ENCODE measurements at places on chromosomes 7 and 10.

- DNase-seq: no peak
These were observed 39.7 kb downstream of the DRGX start for GRCh38 chr10:49356181-49356580.

DNA sequence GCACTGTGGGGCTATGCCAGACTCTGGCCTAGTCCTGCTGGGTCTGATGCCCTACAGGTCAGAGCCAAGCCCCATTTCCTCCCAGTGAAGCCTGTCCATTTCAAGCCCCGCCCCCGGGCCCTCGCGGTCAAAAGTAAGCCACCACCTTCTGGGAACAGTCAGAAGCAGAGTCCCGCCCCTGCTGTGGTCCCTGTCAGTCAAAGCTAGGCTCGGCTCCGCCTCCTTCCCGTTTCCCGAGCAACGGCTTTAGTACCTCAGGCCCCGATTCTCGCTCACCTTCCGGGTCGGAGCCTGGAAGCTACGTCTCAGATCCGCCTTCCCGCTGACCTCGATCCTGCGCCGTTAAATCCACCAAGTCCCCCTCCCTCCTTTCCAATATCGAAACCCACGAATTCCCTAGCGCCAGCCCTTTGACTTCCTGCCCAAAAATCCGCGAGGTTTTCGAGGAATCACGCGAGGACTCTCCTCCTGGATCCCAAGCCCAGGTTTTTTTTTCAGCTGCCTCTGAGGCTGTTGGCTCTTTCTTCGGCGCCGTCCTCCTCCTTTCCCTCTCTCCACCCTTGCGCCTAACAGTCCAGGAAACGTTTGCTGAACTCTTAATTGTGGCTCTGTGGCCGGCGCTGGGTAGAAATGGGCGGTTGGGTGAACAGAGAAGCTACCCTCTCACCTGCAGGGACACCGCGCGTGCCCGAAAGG lies 11.8 kb downstream of the SFXN3 start:
- peak; percentile 96 for DNase-seq

- no peak for DNase-seq
These were observed 97.6 kb downstream of the CUX1 start for GRCh38 chr7:101915000-101915399.

GRCh38 chr7:159042103-159042502 lies 102.6 kb downstream of the VIPR2 start:
- no peak for DNase-seq

- no peak for DNase-seq
These were observed 7.7 kb downstream of the CCDC136 start for GRCh38 chr7:128799451-128799850.

- no peak for DNase-seq
These were observed 230.6 kb downstream of the REEP3 start for GRCh38 chr10:63751836-63752235.

DNA sequence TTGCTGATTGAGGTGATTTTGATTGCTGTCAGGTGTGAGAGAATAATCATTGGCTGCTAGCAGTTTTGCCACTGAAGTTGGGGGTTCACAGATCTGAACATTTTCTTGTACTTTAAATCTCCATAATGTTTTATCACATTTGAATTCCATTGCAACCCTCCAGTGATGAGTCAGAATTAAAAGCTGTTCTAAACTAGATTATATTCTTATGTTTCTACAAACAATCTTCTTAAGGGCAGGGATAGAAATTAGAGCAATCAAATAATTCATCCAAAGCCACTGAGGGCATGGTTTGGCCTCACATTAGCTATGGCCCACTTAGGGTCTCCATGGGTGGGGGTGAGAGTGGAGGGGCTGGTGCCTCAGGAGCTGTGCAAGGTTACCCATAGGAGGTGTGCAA lies 53.0 kb upstream of the RPA3 start:
- no peak for DNase-seq

DNA sequence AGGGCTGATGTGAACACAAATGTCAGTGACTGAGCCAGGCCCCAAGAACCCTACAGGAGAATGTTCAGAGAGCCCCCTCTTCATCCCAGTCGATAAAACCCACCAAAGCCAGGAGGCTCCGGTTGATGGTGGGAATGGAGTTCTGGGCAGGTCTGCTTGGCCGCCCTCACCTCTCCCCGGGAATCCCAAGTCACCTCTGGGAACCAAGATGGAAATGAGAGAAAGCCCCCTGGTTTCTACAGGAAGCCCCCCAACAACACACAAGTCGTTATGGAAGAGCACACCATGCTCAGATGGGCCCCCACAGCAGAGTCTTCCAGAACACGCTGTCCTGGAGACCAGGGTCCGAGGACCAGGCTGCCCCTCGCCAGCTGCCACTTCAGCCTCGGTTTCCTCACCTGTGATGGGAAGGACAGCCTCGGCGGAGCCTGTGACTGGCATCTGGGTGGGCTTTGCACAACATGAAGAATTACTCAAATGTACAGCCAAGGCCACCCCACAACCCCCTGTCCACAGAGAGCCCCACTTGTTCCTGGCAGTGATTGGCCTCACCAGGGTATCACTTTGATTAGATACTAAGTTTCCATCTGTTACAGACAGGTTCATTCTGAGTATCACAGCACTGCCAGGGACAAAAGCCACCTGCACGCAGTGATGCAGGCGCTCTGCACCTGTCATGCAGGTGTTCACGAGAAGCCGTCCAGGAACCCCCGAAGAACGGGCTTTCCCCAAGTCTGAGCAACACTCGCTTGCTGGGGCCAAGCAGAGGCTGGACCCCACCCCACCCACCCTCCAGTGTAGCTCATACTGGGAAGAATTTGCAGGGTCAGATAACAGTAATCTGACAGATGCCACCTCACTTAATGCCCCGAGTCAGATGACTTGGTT lies 57.6 kb downstream of the MKI67 start:
- no peak for DNase-seq

DNA sequence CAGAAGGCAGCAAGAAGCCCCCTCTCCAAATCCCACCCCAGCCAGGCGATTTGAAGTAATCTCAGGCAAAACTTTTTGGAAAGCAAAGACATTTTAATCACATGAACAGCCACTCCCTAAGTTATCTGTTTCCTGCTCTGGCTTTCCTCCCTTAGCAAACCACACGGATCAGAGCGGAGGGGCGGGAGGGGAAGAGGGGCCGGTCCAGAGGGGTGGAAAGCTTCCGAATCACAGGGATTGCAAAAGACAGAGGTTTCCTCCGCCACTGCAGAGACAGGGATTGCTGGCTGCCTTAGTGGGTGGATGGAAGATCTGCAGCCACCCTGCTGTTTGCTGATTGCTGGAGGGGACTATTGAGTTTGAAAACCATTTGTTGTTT lies 41.2 kb downstream of the ZCCHC24 start:
- no peak for DNase-seq

GRCh38 chr10:74034301-74034700 lies 36.4 kb downstream of the VCL start:
- no peak for DNase-seq

- no peak for DNase-seq
These were observed 44.1 kb upstream of the CPXM2 start for GRCh38 chr10:123935680-123936079.

DNA sequence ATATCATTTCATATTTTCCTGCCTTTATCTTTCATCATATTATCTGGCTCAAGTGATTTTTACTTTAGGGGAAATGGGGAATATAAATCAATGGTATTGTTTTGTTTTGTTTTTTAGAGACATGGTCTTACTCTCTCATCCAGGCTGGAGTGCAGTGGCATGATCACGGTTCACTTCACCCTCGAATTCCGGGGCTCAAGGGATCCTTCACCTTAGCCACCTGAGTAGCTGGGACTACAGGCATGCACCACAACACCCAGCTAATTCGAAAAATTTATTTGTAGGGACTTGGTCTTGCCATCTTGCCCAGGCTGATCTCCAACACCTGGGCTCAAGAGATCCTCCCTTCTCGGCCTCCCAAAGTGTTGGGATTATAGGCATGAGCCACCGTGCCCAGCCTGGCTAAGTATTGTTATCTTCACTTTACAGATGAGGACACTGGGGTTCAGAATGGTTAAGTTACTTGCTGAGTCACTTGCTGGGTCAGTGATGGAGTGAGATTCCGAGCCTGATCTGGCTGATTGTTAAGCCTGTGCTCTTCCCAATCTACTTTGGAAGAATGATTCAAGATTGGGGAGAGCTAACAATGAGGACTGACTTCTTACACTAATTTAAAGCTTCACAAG lies 3.7 kb upstream of the SLC16A9 start:
- no peak for DNase-seq

GRCh38 chr7:45151131-45151684 lies 6.4 kb upstream of the RAMP3 start:
- DNase-seq: no peak

GRCh38 chr10:110827410-110827809 lies 44.3 kb upstream of the PDCD4 start:
- DNase-seq: no peak

DNA sequence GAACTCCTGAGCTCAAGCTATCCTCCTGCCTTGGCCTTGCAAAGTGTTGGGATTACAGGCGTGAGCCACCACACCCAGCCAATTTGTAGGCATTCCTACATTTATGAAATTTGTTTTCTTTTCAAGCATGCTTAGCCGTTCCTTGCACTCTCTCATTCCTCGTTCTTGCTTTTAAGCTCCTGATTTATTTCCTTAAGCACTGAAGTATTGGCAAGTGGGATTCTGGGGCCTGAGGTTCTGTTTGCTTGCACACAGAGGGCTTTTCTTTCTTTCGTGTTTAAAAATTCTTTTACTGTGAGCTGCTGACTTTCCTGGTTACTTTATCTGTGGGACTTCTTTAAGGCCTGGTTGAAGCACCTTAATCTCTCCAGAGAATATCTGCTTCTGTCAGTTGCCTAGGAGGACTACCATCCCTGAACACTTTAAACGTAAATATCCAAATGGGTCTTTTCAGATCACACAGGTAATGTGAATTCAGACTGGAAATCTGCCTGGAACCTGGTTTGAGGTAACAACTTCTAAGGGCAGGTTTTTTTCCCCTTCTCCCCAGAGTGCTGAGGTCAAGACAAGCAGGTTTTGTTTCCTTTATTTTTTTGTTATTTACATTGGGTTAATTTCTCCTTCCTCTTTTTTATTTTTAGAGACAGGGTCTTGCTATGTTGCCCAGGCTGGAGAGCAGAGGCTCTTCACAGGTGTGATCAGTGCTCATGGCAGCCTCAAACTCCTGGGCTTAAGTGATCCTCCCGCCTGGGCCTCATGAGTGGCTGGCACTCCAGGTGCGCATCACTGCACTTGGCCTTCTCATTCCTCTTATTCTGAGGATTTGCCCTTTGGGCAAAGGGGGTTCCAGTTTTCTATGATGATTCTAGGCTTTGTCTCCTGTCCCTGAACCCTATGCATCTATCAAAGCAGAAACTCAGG lies 102.9 kb downstream of the PFKFB3 start:
- DNase-seq: no peak

DNA sequence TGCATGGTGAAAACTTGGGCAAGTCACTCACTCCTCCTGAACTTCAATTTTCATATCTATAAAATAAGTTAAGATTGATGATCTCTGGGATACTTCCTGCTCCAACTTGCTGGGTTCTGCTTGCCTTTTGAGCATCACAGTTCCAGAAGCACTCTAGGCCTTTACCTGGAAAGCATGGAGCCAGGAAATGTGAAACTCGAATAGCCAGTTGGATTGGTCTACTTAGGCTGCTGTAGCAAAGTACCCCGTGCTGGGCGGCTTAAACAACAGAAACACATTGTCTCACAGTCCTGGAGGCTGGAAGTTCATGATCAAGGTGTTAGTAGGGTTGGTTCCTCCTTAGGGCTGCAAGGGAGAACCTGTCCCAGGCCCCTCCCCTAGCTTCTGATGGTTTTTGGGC lies 64.5 kb downstream of the NAMPT start:
- DNase-seq: no peak

GRCh38 chr7:37598824-37599223 lies 84.7 kb upstream of the GPR141 start:
- DNase-seq: no peak

DNA sequence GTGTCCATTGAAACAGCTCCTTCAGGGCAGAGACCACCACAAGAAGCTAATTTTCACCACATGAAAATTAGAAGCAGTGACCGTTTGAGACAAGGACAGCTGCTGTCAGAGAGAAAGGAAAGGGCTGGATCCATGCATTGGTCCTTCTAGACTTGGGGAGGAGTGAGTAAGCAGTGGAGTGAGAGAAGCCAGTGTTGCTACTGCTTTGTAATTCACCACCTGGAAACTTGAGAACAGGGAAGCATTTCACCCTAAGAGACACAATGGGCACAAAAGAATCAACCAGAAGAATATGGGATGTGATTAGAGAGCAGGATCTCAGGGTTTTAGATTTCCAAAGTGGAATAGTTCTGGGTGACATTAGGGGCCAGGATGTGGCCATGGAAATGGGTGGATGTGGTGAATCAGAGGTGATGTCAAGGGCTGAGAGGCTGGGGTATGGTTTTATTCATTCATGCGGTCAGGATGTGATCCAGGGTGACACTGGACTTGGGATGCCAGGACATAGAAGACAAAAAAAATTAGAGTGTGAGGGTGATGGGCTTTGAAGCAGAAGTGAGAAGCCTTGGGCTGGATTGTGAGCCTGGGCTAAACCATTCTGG lies 61.6 kb downstream of the DENND11 start:
- no peak for DNase-seq

DNA sequence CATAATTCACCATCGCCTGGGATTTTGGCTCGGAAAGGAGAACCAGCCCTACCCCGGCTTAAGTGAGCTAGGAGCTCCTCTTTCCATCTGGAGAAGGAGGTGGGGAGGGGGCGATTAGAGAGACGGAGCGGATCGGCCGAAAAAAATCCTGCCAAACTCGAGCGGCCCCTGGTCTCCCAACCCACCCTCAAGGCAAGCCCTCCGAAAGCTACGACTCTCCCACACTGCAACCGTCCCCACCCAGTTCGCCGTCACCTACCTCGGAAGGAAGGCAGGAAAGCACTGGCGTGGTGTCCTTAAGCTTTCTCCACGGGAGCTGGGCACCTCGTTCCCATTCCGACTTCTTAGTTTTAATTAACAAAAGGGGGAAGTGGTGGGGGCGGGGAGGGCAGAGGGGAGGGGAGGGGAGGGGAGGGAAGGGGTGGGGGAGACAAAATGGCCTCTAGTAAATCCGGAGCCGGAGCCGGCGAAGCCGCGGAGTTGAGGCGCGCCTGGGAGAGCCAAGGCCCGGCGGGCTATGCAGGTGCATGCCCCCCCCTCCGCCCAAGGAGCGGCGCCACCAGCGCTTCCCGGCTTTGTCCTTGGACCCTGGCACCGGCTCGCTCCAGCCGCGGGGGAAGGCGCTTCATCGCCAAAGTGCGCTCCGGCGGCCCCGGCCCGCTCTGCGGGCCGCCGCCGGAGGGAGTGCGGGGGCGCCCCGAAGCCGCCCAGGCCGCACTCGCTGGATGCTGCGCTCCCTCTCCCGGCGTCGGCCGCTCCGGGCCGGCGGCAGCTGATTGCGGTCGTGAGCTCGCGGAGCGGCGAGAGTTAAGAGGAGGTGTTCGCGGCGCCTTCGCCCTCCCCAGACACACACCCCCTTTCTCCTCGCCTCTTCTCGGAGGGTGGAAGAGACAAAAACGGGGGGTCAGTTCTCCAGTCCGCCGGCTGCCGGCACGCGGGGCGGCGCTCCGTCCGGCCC lies at the start of gene LRRC4:
LRRC4 (minus strand) TSS at position 784 of the 958 bp plus-strand sequence. CDS start 797 bp downstream, outside the sequence.
- peak; percentile 48 for DNase-seq

DNA sequence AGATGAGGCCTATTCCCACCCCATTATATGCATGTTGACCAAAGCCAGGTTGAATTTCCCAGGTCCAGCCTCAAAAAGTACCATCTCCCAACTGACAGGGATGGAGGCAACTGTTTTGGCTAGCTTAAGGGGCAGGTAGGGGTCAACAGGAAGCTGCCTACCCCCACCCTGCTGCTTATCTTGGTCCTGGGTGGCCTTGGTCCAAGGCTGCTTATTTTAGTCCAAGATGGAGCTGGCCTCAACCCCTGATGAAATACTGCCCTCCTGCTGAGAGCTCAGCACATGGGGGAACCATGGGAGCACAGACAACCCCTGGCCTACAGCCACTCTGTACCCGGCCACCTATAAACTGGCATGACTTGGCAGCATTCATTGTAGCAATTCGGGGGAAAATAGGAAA lies 23.1 kb downstream of the MYO1G start:
- DNase-seq: no peak

GRCh38 chr10:17655009-17655408 lies 11.1 kb downstream of the STAM start:
- no peak for DNase-seq
